Lower leg skin (tissue), 4 donors: ENCODE measurements at places on chromosomes 4 and X.

- no peak for DNase-seq
Measured at GRCh38 chr4:62037571-62037970, 837.4 kb downstream of the ADGRL3 start.

- no peak for DNase-seq
Measured at GRCh38 chr4:23710298-23710697, 179.5 kb downstream of the PPARGC1A start.

- no peak for DNase-seq
Measured at GRCh38 chrX:154599531-154599930, 14.6 kb downstream of the CTAG1A start.

DNA sequence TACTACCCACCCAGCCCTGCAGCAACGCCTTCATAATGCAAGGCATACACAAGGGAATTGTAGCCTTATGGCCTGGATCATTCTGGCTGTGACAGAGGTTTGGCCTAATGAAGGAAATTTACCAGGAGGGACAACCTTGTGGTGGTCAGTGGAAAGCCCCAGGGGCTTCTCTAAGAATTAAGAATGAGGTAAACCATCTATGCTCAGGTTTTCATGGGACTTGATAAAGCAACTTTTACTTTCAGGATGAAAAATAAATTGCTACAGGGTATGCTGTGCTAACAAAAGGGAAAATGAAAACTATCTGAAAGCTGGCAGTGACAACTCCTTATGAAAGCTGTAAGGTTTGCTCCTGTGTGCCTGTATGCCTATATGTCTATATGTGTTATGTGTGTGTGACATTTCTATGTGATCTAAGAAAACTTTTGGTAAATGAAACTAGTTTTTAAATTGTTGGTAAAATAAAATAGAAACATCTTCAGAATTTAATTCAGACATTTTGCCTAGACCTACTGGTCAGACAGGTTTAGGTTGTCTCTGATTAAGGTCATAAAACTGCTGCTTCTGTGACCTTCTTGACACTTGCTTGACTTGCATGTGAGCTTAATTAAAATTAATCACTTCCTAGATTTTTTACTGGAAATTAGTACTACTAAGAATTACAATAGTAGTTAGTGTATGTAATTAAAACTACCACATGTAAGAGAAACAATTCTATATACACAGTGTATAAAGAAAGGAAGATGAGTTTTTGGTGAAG, 19.9 kb upstream of the TXK start:
- DNase-seq = no peak

- no peak for DNase-seq
Measured at GRCh38 chr4:46441136-46441859, 51.4 kb upstream of the GABRA2 start.

DNA sequence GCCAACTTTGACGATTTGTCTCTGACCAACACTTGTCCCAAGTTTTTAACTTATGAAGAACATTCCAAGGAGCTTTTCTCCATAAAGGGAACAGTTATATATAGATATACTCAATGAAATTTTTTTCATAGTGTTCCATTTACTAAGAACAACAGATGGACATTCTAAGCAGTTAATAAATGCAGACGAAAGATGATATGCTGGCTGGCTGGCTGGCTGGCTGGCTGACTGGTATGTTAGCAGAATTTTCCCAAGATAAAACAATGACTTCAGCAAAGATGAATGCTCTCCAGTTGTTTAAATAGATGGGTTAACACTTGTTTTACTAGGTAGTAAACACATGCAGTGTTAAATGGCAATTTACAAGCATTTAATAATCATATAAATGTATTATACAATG, 62.2 kb downstream of the SPANXN3 start:
- no peak for DNase-seq

GRCh38 chrX:110414679-110415439, 56.2 kb downstream of the RTL9 start:
- DNase-seq = no peak

GRCh38 chr4:62806816-62807215, 1602.4 kb downstream of the TECRL start:
- no peak for DNase-seq

GRCh38 chrX:40403757-40404156, 177.0 kb upstream of the ATP6AP2 start:
- DNase-seq = no peak

DNA sequence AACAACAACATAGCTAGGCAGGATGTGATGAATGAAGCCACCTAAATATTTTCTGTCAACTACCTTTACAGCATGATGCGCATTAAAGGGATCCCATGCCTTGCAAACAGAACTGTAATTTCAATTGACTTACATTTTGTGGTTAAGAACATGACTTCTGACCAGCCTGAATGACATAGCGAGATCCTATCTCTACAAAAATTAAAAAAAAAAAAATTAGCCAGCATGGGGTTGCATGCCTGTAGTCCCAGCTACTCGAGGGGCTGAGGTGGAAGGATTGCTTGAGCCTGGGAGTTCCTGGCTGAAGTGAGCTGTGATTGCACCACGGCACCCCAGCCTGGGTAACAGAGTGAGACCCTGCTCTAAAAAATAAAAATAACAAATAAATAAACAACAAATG, 680.6 kb downstream of the IQCM start:
- DNase-seq = no peak

- peak; percentile 92 for DNase-seq
Measured at GRCh38 chr4:186144198-186144945, 39.9 kb downstream of the FAM149A start.

GRCh38 chr4:151743128-151743854, 17.5 kb downstream of the GATB start:
- DNase-seq = no peak

DNA sequence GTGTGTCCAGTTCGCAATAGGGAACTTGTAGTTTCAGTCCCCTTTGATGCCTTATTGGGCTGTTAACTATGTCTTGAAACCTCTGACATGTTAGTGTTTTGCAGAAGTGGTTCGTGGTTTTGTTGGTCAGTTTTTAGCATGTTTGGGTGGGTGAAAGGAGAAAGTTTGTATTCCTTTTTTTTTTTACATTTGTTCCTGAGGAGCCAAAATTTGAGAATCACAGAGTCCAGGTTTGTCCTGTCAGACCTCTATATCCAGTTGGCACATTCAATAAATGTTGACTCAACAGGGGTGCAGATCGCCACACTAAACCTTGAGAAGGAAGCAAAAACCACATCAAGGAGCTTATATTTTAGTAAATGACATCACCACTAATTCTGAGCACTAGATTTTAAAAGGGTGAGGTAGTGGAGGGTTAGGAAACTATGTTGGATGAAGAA, 26.2 kb downstream of the DLG3 start:
- DNase-seq = no peak

GRCh38 chr4:121484633-121485032, 103.8 kb upstream of the QRFPR start:
- DNase-seq = no peak

GRCh38 chrX:95953564-95953963, 731.1 kb upstream of the DIAPH2 start:
- DNase-seq = no peak

GRCh38 chr4:183887351-183887750, 17.8 kb upstream of the STOX2 start:
- DNase-seq = no peak

DNA sequence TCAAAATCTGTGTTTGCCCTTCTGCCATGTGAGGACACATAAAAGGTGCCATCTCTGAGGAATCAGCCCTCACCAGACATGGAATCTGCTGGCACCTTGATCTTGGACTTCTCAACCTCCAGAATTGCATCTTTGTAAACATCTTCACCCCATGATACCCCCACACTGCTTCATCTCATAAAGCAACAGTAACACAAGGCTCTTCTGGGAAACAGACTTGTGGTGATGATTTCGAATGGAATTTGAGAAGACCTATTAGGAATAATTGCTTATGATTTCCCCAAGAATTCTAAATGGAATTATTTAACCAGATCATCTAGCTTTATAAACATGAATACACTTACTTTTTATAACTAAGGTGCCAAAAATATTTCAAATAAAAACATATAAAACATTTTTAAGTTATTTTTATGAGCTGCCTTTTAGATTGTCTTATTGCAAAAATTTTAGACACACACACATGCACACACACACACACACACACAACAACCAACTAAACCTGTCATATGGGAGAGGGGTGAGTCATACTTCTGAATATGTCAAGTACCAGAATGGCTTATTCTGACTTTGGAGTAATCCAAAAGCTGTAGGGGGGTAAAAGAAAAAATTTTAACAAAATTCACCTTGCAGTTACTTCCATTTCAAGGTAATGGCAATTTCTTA, 82.0 kb downstream of the USP46 start:
- no peak for DNase-seq

DNA sequence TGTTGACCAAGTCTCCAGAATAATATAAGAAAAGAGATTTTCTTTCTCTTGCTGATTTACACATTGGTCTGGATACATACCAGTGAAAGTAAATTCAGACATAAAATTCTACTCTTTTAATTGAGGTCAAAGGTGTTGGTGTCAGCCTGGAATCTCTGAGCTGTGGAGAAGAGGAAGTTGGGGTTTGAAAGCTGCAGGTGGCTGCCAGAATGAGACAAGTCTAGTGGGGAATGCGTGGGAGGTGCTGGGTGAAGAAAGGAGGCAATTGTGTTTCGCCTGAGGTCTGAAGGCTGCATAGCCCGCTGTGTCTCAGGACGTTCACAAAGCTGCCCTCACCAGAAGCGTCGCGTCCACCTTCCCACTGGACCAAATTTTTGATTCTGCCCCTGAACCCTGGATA, 31.2 kb downstream of the PHEX start:
- DNase-seq = no peak

- no peak for DNase-seq
Measured at GRCh38 chr4:27398631-27399310, 538.1 kb downstream of the STIM2 start.
